CD4-positive, alpha-beta memory T cell (primary cell): ENCODE measurements at places on chromosomes 1 and 21. TPM values are rescaled to one million over a fixed set of nuclear protein-coding genes. Genes with fewer than 3 reads are reported as not detected.
A peak's percentile ranks its signal among the peaks of the same experiment; 100 is the strongest.

Gene GADD45A
- 26.8 TPM for total RNA-seq

Gene KRTAP12-2
- total RNA-seq = not detected

DNA sequence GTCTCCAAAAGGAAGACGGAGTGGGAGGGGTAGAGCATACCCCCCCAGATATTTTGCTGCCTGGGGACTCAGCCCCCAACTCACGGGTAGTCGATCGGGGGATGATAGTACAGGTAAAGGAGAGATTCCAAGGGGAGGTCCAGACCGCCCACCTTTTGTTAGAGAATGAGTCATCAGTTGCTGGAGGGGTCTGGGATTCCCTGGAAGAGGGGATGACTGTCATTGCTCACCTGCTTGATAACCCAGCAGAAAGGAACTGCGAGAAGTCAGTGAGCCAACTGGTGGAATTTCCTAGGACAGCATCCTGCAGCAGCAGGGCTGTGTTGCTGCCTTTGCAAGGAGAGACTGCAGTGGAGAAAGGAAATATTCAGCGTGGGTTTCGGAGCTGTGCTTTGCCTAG, 64.4 kb downstream of the MACF1 start:
- no peak overlapping the region for H3K27ac ChIP-seq
- no peaks in the 10 kb centered on the region for H3K27me3 ChIP-seq
- H3K4me1 ChIP-seq = peaks cover 82% of the 10 kb centered on the region
- no peaks in the 10 kb centered on the region for H3K36me3 ChIP-seq

DNA sequence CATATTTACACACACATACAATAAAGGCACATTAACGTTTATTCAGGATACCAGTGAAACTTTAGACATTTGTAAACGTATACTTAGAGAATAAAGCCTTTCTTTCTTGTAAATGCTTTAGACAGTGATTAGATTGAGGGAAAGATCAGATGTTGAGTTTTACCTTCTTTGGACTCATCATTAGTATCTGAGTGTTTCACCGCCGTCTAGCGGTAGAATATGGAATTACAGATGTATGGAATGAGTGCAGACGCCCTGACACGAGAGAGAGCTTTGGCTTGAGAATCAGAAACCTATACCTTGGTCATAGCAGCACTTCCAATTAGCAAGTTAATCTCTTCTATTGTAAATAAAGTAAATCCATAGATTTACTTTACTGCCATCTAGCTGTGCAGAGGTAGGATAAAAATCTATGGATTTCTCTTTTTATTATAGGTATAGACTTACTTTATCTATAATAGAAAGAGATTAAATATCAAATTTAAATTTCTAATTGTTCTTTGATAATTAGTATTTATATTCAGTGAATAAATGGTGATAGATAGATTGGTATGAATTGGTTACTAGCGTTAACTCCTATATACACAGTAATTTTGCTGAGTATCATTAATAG, 12.6 kb downstream of the FLG2 start:
- no peak overlapping the region for H3K27ac ChIP-seq
- H3K4me1 ChIP-seq = no peaks in the 10 kb centered on the region
- DNase-seq = peak; percentile 60
- no peak overlapping the region for H3K4me3 ChIP-seq
- H3K36me3 ChIP-seq = no peaks in the 10 kb centered on the region

- peak overlapping the region; percentile 85 for H3K4me3 ChIP-seq
- H3K27me3 ChIP-seq = no peaks in the 10 kb centered on the region
- peak overlapping the region; percentile 27 for H3K27ac ChIP-seq
- H3K36me3 ChIP-seq = no peaks in the 10 kb centered on the region
- peak; percentile 40 for DNase-seq
Observed at GRCh38 chr1:9293533-9294404, 1.1 kb downstream of the SPSB1 start.

DNA sequence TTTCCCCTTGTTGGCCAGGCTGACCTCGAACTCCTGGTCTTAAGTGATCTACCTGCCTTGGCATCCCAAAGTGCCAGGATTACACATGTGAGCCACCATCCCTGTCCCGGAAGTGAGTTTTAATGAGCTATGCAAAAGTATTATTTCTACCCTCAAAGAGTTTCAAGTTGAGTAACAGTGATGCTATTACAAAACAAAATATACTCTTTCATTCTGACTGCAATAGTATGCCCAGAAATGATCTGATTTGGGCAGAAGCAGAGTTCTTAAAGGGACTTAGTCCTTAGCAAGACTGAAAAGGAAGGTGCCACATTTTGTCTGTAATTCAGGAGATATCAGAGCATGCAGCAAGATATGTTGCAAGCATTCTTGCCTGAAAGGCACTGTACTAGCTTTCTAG, 375.4 kb downstream of the NUF2 start:
- no peak overlapping the region for H3K4me3 ChIP-seq
- H3K36me3 ChIP-seq = no peaks in the 10 kb centered on the region
- H3K4me1 ChIP-seq = no peaks in the 10 kb centered on the region
- no peaks in the 10 kb centered on the region for H3K27me3 ChIP-seq
- no peak overlapping the region for H3K27ac ChIP-seq

DNA sequence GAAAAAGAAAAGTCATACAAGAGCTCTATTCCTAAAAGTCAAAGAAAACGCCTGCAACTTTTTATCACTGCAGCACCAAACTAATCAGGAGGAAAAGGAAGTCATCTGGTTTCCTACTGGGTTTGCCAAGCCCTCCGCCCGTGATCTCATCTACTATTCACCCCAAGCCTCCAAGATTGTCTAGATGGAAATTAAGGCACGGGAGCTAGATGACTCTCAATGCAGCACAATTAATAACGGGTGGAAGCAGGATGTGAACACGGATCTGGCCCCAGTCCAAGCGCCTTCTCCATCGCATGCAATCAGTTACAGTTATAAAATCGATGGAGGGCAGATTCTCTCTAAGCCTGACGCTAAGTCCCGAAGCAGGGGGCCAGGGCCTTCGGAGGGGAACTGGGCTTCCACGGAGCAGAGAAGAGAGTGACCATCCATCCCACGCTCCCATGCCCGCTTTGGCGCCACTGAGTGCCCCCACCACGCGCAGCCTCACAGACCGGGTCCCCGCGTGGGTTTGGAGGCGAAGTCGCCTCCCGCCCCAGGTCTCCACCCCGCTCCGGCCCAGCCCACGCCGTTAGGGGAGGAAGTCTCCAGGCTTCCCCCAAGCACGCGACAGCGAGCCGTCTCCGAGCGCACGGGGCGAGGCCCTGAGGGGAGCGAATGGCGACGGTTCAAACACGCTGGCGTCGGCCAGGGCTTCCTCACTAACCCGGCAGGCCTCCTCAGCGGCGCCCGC, 1.8 kb downstream of the HSF2BP start:
- H3K27ac ChIP-seq = no peak overlapping the region
- H3K4me1 ChIP-seq = peaks cover 28% of the 10 kb centered on the region
- no peak for DNase-seq
- peaks cover 8% of the 10 kb centered on the region for H3K36me3 ChIP-seq
- no peak overlapping the region for H3K4me3 ChIP-seq
- H3K27me3 ChIP-seq = no peaks in the 10 kb centered on the region

DNA sequence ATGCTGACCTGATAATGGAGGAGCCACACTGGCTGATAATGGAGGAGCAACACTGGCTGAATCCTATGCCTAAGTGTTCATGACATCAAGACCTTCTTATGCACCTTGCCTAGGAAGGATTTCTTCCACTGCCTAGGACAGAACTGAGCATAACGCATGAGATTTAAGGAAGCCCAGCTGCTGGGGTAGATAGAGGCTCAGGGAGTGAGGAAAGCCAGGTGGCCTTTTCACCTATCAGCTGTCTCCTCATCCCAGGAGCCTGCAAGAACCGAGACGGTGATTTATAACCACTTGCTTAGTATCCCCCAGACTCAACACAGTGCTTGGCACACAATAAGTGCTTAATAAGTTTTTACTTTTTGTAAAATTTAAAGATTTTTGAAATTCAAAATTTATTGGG, 7.4 kb upstream of the CTBS start:
- DNase-seq = no peak
- H3K27me3 ChIP-seq = no peaks in the 10 kb centered on the region
- H3K4me3 ChIP-seq = no peak overlapping the region
- H3K27ac ChIP-seq = no peak overlapping the region
- no peaks in the 10 kb centered on the region for H3K4me1 ChIP-seq
